ENCODE measurements at places on chromosomes 2 and 18.

- DNase-seq = no peak
Measured at GRCh38 chr2:122100346-122100745, 344.9 kb downstream of the TSN start.

DNA sequence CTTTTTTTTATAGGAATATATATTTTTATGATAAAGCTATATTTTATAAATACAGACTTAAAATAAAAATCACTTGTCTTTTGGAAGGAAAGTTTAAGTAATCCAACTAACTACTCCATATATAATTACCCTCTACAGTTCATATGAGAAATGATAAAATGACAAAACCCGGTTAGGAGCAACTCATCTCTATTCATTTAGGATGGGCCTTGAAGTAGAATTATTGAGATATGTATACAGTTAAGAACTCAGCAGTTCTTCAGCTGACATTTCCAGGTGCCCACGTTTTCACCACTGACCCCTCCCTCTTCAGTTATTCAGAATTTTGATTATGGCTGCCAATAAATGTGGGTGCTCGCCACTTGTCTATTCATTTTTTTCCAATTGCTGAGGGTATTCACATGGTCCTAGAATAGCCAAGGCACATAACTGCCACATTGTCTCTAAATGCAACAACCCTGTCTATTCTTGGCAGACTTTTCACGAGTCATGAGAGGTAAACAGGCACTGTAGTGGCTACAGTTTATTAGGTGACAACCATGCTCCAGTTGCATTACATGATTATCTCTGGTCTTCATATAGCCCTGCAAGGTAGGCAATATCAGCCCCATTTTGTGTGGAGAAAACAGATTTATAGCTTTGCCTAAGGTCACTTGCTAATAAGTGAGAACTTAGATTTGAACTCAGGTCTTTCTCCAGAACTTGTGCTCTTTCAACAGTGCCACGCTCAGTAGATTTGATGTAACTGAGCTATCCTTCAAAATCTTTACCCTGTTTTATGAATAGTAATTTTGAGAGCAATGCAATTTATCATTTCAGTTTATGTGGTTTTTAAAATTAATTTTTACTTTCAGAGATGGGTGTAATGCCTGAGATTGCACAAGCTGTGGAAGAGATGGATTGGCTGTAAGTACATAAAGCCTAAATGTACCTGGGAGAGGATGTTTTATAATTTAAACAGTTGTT lies 2.9 kb downstream of the DDX1 start:
- DNase-seq = no peak

DNA sequence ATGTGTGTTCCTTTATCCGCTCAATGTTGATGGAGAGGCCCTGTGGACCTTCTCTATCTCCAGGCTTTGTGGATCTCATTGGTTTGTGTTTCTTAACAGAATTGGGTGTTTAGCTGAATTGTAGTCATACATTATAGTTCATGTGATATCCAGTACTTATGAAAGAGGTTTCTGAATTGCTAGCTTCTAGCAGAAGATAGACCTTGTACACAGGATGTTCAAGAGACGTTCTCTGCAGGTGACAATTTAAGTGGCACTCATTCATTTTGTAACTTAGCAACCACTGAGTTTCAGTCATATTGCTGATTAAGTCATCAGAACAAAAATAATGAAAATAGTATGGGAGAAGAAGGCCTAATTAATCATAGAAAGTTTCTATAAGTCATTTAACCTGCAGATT lies 279.2 kb downstream of the ALPK2 start:
- no peak for DNase-seq

DNA sequence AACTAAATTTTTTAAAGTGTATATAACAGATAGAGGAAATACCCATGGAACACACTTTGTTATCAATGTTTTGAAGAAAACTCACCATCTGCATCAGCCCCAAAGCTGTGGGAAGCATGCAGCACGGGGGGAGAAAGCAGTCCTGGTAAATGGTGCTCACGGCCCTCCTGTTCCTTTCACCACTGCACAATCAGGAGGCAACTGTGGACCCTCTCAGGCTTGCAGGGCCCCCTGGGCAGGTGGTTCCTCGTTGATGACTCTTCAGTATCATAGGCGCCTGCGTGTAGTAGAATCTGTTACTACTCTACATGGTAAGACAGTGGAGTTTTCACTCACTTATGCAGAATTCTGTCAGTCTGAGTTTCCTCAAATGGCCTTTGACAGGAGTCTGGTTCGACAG lies 4.9 kb upstream of the CNDP1 start:
- no peak for DNase-seq

DNA sequence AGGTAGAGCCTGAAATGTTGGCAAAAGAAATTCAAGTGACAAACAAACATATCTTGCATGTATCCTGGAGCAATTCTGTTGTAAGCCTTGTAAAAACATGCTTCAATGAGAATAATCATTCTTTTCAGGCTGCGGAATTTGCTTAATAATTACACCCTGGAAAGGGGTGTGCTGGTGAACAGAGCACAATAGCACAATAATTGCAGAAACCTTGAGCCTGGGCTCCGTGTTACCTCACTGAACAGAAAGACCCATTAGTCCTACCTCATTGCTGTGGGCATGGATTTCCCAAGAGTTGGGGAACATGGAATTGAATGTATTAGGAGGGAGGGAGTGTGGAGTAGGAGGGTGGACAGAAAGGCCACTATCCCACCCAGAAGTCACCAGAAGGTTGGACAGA lies 168.0 kb upstream of the ALKAL2 start:
- DNase-seq = no peak

Measured in activated naive CD4-positive, alpha-beta T cell treated with Interleukin-2 at 50 U/mL for 16 hours (primary cell).